Fibroblast of the aortic adventitia (primary cell): ENCODE measurements at places on chromosomes 4 and X.

DNA sequence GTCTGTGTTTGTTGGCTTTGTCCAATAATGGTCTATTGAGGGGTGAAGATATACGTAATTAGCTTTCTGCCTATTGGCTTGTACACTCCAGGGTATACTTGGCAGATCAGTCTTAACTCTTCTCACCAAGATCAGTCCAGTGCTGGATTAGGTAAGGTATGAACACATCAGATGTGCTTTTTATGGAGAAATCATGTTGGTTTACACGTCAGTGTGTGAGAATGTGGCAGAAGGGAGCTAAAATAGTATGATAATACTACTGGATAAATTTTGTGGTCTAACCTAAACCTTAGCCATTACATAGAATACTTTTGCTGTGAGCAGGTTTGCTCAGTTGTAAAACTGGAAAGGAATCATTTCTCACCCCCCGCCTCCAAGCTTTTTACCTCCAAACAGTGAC, 4.2 kb downstream of the PDHA1 start:
- peak; percentile 15 for DNase-seq

DNA sequence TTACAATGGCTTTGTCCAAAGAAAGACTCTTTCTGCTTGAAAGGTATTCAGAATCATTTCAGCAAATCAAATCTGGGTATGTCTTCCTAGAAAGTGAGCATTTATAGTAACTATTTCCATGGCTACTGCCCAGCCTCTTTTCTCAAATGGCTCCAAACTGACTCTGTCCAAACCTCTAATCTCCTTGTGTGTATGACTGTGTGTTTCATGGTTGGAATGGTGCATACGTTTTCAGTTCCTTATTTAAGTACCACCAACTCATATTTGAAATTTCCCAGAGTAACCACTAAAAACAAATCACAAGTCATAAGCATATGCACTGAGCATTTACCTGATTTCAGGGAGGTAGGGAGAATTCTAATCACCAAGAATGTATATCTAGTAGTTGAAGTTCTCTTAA, 106.0 kb downstream of the TMEM144 start:
- peak; percentile 64 for DNase-seq

DNA sequence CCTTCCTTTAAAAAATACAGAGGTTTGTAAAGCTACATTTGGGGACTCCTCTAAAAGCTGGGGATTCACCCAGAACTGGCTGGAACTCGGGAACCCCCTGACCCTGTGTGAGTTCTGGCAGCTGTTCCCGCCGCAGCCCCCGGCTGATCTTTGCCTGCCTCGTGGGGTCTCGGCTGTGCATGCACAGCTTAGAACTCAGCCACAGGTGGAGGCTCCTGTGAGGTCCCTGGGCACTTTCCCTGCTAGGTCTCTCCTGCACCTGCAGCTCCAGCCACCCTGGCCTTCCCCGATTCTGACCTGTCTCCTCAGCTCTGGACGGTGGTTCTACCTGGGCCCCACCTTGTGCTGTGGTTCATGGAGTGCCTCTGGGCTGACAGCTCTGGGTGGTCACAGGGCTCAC, 48.6 kb upstream of the HGFAC start:
- DNase-seq: no peak

- DNase-seq: peak; percentile 43
Observed at GRCh38 chr4:73690051-73690738, 50.2 kb upstream of the CXCL8 start.

DNA sequence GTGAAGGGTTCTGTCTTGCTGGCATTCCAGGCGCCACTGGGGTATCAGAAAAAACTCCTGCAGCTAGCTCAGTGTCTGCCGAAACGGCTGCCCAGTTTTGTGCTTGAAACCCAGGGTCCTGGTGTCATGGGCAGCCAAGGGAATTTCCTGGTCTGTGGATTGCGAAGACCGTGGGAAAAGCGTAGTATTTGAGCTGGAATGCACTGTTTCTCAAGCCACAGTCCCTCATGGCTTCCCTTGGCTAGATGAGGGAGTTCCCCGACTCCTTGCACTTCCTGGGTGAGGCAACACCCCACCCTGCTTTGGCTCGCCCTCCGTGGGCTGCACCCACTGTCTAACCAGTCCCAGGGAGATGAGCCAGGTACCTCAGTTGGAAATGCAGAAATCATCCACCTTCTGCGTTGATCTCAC, 40.1 kb downstream of the NOP14 start:
- peak; percentile 39 for DNase-seq

- DNase-seq: no peak
Observed at GRCh38 chrX:44829832-44830231, 14.0 kb upstream of the DUSP21 start.

- DNase-seq: no peak
Observed at GRCh38 chr4:25299476-25300203, 12.9 kb upstream of the ZCCHC4 start.

DNA sequence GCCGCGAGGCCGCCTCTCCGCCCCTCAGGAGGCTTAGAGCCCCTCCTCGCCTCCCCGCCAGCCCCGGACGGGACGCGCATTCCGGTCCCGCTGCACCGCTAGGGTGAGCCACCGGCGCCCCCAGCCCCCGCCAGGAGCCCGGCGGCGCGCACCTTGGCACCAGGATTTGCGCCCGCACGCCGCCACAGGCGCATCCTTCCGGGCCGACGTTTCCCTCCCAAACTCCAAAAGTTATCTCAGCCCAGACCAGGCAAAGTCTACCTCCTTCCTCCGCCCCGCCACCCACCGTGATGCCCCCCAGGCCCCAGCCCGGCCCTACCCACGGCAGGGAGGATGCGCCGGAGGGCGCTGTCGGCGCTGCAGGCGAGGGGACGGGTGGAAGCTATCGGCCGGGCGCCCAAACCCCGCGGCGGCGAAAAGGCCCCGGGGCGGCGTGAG, 538 bp downstream of the SCML2 start:
- no peak for DNase-seq

GRCh38 chr4:78784236-78784865, 8.2 kb downstream of the BMP2K start:
- DNase-seq: peak; percentile 65

GRCh38 chrX:13263560-13264251, 56.1 kb downstream of the ATXN3L start:
- DNase-seq: no peak

DNA sequence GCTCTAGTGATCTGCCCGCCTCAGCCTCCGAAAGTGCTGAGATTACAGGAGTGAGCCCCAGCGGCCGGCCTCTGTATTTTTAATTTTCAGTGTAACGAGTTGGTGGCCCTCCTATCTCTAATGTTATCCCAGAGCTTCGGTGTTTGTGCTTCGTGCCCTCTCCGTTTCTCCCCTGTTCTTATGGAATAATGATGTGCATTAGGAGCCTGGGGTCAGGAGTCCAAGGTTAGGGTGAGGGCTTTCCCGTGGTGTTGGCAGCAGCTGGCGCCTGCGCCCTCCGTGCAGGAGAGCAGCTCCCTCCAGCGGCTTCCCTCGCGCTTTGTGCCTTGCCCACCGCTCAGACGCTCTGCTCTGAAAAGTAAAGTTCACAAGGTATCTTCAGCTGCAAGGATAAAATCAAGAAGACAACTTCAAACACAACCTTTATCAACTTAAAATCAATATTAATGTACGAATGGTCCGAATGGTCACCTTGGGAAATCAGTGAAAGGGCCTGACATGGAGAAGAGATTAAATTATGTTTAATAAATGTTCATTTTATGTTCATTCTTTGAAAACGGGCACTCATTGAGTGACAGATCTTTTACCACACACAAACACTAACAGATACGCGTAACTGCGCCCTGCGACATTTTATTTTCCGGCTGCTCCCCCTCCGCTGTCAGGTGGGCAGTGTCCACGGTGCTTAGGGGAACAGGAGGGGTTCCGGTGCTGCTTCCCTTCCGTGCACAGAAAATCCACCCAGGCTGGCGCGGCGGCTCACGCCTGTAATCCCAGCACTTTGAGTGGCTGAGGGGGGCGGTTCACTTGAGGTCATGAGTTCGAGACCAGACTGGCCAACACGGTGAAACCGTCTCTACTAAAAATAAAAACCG, 62.4 kb downstream of the TRAPPC11 start:
- DNase-seq: peak; percentile 51

DNA sequence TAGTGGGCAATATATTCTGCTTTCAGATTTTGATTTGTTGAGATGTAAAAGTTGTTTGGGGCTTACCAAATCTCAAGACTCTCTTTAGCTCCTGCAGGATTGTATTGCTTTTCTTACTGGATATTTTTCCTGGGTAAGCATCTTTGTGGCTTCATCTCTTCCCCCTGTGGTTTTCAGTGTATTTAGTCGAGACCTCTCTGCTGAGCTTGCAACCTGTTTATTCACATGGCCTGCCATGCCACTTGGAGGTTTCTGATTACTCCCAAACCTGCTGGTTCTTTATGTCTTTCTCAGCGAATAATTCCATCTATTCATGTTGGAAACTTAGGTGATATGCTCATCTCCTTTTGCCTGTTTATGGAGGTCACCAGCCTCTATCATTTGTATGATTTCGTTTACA, 10.9 kb downstream of the CCNG2 start:
- DNase-seq: no peak

DNA sequence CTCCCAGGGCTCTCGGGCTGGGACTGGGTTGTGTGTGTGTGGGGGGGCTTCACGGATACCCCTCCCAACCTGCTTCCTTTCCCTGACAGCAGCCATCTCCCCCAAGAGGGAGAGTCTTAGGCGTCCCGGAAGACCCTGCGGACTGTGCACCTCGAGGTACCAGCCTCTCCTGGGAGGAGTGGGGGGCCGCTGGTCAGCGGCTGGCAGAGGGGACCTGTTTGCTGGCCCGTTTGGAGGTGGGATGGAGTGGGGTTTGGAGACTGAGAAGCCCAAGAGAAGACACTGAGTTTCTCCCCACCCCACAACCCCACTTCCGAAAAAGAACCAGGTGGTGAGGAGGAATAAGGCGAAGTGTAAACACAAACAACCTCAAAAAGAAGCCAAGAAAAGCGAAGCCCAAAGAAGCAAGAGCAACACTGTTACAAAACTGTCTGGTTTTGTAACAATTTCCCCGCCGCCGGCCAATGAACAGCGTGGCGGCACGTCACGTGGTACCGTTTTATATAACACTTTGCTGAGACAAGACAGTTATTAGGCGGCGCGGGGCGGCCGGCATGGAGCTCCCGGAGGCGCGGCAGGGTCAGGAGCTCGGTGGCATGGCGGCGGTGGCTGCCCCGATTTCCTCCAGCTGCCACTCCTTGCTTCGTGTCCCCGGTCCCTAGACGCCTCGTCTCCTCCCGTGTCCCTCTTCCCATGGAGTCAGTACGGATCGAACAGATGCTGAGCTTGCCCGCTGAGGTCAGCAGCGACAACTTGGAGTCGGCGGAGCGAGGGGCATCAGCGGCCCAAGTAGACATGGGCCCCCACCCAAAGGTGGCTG, at the start of gene LONRF3:
LONRF3 (plus strand) TSS at position 531 of the 820 bp plus-strand sequence; CDS start at position 694, 163 bp downstream.
- DNase-seq: peak; percentile 41

GRCh38 chrX:104864296-104864695, 298.3 kb downstream of the IL1RAPL2 start:
- no peak for DNase-seq

DNA sequence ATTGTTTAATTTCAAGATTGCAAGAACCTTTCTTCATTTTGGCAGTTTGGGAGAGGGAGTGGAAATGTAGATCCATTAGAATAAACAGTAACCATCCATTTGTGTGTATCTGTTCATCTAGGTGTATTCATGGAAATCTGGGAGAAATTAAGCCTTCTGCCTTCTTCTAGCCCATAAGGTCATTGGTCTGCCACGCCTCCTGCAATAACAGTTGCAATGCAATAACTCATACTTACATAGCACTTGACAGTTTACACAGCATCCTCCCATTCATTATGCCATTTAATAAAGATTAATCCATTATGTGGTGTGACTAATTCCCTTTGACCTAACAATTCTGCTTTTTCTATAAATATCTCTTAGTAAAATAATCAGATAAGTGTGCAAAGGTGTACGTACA, 42.6 kb downstream of the SHROOM4 start:
- no peak for DNase-seq

- DNase-seq: no peak
Observed at GRCh38 chr4:18695733-18696527, 674.4 kb upstream of the LCORL start.
